ENCODE measurements at places on chromosomes 7 and 10.

GRCh38 chr7:73442222-73442902 lies 8.8 kb downstream of the FZD9 start:
- DNase-seq = no peak

- DNase-seq = no peak
Observed at GRCh38 chr10:24007359-24007758, 201.6 kb upstream of the KIAA1217 start.

DNA sequence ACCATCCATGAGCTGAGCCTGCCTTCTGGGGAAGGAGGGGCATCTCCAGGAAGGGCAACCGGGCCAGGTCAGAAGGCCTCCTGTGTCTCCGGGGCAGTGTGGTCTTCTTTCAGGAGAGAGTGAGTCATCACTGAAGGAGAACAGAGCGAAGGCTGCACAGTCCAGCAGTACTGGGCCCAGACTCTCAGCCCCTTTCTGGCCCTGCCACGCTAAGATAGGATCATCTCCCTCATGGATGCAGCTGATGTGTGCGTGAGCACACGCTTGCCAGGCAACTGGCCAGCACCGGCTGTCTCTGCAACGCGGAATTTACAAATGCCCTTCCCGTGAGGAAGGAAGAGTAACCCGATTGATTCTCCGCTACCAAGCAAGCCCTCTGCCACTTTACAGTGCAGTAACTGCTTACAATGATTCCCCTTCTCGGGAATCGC lies 328.2 kb downstream of the TNS3 start:
- no peak for DNase-seq

DNA sequence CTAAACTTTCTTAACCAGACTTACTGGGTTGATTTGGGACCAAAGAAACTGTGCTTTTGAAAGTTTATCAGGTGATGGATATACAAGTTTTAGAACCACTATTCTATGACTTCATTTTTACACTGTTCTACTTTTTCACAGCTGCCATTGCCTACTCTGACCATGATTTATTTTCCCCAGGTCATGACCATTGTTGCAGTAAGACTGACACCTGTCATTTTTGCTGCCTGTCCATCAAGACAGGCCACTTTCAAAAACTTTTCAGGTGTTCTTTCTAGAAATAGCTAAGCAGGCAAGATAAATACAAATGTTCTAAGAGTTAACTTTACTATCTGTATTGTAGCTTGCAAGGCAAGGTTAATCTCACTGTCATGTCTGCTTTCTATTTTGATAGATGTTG lies 147.9 kb upstream of the SEMA3C start:
- no peak for DNase-seq

DNA sequence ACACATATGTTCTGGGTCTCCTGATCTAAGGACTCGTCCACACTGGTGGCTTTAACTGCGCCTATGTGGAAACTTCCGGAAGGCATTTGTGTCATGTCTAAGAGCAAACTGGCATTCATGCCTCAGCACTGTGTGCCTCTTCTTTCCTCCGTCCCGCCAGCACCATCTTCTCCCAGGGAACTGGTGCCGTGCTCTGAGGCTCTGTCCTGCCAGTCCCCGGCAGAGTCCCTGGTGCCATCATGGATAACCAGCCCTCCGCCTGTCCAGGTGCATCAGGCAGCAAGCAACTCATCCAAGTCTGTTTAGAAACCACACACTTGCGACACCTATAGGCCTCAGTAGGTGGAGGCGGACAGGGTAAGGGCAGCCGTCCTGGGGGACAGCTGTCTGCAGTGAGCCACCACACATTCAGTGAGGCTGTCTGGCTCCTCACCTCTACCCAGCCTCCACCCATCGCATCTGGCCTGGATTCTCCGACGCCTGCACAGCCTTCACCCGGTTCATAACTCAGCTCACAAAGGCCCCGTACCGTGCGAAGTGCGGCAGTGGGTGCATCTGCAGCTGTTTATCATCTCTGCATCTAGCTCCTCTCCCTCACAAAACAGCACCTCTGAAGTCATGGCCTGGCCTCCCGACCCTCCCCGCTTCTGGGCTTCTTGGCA lies 162.7 kb downstream of the DIP2C start:
- no peak for DNase-seq

- DNase-seq = no peak
Observed at GRCh38 chr7:92415225-92415624, 32.1 kb upstream of the GATAD1 start.

DNA sequence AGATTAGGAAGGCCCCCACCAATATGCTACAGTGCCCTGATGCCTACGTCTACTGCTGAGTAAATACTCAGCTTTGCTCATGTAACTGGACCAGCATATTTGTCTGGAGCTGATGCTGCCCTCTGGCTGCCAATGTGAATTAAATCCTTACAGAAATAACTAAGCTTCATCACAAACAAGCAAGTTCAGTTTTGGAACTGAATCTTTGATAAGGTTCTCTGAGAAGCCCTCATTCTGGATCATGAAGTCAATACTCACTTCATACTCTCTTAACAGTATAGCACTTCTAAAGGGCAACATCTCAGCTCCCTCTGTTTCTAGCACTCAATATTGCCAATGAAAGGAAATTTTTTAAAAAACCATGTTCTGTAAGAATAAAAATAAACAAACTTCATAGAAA lies 246.7 kb downstream of the ETV1 start:
- DNase-seq = no peak

- DNase-seq = no peak
Observed at GRCh38 chr7:1809601-1810258, 139.7 kb downstream of the ELFN1 start.

- DNase-seq = no peak
Observed at GRCh38 chr10:78454123-78454645, 420.5 kb downstream of the RPS24 start.

GRCh38 chr7:75045881-75046280 lies 27.7 kb downstream of the RCC1L start:
- DNase-seq = no peak

- DNase-seq = no peak
Observed at GRCh38 chr10:86282664-86283465, 83.7 kb downstream of the GRID1 start.

- no peak for DNase-seq
Observed at GRCh38 chr7:89655946-89656345, 498.3 kb upstream of the STEAP1 start.

- no peak for DNase-seq
Observed at GRCh38 chr10:77071001-77071511, 566.6 kb downstream of the KCNMA1 start.

GRCh38 chr7:120869700-120870099 lies 11.8 kb upstream of the TSPAN12 start:
- DNase-seq = no peak

- no peak for DNase-seq
Observed at GRCh38 chr10:65670087-65670486, 1255.7 kb upstream of the LRRTM3 start.

DNA sequence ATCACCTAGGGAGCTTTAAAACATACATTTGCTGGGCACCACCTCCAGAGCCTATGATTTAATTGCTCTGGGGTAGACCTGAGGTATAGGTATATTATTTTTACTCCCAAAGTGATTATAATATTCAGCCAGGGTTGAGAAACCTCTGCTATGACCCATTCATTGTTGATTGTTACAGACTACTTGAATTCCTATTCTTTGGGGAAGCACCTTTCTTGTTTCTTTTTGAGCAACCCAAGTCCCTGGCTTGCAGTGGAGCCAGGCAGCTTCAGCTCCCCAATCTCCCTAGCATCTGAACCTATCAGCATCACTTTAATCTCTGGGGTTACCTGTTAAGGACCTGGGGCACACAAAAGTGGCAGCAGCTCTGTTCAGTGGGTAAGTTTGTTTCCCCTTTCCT lies 8.6 kb downstream of the PRKG1 start:
- no peak for DNase-seq

GRCh38 chr7:10401793-10402192 lies 571.9 kb upstream of the PHF14 start:
- DNase-seq = no peak

DNA sequence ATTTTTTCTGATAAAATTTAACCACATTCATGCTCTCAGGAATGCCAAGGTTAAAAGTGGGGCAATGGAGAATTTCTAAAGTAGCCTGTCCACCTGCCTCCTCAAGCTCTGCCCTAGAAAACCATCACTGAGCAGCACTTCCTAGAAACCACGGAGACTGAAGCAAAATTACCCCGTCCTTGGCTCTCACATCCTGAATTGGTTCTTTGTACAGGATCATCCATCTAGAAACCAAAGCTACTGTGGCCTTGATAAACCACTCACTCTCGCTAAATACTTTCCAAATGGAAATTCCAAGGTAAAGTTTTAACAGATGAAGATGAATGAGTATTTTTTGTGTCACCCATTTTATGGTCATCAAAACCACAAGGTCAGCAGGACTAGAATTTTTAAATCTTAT lies 96.6 kb downstream of the AVL9 start:
- DNase-seq = no peak

- DNase-seq = no peak
Observed at GRCh38 chr7:96097835-96098234, 224.1 kb downstream of the SLC25A13 start.

DNA sequence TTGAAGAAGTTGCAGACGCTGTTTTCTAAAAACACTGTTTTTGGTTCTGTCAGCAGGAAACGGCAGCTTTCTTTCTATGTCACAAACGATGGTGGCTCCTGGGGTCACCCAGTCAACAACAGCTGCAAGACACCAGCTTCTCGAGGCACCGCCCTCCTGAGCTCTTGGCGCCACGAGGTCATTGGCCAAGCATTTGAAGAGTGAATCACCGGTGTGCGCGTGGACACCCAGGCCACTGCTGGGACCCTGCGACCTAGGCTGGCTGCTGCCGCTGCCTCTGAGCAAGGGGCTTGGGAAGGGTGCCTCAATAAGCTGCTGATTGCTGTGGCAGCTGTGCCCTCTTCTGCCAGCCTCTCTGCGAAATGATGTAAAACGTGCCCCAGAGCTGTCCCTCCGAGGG lies 22.5 kb upstream of the VIPR2 start:
- no peak for DNase-seq

DNA sequence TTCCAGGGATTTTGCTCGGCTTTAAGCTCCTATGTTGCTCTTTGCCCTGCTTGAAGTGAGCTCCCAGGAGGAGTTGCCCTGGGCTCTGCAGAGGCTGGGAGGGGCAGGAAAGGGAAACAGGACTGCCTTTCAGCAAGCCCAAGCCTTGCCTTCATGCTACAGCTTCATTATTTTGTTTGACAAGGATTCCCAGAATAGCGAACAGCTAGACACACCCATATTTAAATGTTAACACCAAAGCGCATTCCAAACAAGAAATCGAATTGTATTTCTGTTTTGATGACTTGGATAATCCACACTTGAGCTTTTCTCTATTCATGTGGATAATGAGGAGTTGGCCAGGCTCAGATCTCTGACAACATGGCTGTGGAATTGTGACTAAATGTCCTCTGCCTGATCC lies 6.3 kb downstream of the KIAA1217 start:
- no peak for DNase-seq

DNA sequence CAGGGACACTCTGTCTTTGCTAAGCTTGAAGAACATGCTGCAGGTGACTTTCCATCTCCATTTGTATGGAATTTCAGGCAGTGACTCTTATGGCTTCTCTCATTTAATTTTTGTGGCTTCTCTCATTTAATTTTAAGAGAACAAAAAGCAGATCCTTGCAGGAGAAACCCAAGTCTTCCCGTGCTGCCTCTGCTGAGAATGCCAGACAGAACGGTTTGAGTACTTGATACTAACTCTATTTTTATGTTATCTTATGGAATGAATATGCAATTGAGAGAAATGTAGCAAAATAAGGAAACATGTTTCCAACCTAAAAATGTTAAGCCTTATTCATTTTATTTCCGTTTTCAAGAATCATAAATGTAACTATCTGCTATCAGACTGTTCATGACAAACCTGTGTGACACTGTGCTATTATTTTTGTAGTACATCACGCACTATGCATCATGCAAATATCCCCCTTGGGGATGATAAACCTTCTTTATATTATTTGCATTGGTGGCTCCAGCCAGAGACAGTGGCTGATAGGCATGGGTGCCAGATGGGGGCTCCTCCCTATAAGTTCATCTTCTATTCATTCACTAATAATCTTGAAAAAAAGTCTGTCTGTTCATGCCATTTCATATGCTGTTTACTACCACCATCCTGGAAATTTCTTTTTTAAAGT lies 6.9 kb upstream of the RAPGEF5 start:
- DNase-seq = no peak

DNA sequence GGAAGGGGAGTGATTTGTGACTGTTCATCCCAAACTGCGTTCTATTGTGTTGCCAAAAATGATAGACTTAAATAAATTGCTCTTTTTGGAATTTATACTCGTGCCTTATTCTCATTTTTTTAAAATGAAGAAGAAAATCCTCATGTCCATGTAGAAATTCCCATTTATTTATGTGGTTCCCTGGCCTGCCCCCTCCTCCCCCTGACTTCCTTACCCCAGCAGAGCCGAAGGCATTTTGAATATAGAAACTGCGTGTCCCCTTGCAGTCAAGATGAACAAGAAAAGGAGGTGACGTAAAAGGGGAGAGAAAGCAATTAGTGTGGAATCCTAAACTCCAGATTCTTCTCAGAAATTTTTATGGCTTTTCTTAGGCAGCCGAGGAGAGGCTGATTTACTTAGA lies 126.1 kb downstream of the FAM204A start:
- no peak for DNase-seq

DNA sequence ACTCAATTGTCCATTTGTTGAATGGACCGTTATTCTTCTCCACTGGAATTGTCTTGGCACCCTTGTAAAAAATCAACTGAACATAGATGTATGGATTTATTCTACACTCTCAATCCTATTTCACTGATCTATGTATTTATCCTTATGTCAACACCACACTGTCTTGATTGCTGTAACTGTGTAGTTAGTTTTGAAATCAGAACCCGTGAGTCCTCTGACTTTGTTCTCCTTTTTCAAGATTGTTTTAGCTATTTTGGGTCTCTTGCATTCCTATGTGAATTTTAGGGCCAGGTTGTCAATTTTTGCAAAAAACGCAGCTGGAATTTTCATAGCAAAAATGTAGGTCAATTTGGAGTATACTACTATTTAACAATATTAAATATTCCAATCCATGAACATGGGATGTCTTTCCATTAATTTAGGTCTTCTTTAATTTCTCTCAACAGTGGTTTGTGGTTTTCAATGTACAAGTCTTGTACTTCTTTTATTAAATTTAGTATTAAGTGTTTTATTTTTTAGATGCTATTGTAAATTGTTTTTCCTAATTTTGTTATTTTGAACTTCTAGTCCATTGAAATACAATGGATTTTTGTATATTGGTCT lies 10.0 kb downstream of the CAMK2B start:
- no peak for DNase-seq

GRCh38 chr10:17729630-17730029 lies 22.4 kb upstream of the TMEM236 start:
- no peak for DNase-seq

DNA sequence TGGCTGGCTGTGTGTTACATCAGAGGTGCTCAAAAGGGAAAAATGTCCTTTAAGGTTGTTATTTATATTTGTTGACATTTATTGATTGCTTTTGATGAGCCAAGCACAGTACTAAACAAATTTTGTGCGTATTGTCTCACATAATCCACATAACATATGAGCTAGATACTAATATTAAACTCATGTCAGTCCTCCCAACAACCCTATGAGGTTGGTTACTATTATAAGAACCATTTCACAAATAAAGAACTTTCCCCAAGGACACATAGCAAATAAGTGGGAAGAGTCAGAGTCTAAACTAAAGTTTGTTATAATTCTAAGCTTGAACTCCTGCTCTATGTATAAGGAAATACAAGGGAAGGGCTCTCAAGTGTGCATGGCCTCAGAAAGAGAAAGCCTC lies 35.6 kb upstream of the OTUD1 start:
- no peak for DNase-seq

GRCh38 chr7:133871757-133872156 lies 255.4 kb upstream of the LRGUK start:
- no peak for DNase-seq
